ENCODE measurements at places on chromosomes 1 and 21.

- DNase-seq, result no peak
- H3K27ac ChIP-seq, result no peak overlapping the region
- H3K4me3 ChIP-seq, result no peak overlapping the region
- no peaks in the 10 kb centered on the region for H3K27me3 ChIP-seq
Observed at GRCh38 chr1:36133484-36133883, 8.5 kb upstream of the COL8A2 start.

DNA sequence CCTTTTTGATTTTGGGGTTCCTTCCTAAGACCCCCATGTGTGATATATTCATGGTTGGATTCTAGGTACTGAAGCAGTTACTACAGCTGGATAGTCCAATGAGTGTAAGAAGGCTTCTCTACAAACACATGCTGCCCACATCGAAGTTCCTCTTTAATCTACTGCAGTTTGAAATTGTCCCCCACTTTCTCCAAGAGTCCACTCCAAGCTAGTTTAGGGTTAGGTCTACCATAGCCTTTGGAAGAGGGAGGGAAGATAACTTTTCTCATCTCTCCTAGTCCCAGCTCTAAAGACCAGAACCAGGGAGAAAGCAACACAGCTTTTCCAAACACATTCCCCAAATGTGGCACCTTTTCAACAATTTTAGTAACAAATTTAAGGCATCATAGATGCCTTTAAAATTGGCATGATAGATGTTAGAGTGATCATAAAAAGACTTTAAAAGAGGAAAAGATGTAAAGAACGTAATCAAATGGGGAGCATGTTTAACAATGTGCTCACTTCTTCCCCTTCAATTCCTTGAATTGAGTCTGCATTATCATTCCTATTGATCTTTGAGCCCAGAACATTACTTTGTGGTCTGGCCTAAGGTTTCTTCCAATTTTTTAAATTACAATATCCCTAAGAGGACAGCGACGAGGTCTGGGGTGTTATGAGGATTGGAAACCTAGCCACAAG is 1.0 kb upstream of the EXO1 start:
- H3K36me3 ChIP-seq, result peaks cover 7% of the 10 kb centered on the region
- H3K27me3 ChIP-seq, result peaks cover 9% of the 10 kb centered on the region
- H3K4me3 ChIP-seq, result peak overlapping the region; percentile 98
- DNase-seq, result no peak
- peak overlapping the region; percentile 98 for H3K27ac ChIP-seq

- peaks cover 34% of the 10 kb centered on the region for H3K4me1 ChIP-seq
- no peak overlapping the region for H3K27ac ChIP-seq
- H3K27me3 ChIP-seq, result no peaks in the 10 kb centered on the region
- H3K4me3 ChIP-seq, result no peak overlapping the region
- DNase-seq, result peak; percentile 47
- peaks cover 8% of the 10 kb centered on the region for H3K36me3 ChIP-seq
Observed at GRCh38 chr1:86914998-86915736, 732 bp downstream of the HS2ST1 start.

- no peak overlapping the region for H3K27ac ChIP-seq
- no peaks in the 10 kb centered on the region for H3K27me3 ChIP-seq
- no peaks in the 10 kb centered on the region for H3K36me3 ChIP-seq
Observed at GRCh38 chr21:15022608-15023261, 42.1 kb downstream of the NRIP1 start.

DNA sequence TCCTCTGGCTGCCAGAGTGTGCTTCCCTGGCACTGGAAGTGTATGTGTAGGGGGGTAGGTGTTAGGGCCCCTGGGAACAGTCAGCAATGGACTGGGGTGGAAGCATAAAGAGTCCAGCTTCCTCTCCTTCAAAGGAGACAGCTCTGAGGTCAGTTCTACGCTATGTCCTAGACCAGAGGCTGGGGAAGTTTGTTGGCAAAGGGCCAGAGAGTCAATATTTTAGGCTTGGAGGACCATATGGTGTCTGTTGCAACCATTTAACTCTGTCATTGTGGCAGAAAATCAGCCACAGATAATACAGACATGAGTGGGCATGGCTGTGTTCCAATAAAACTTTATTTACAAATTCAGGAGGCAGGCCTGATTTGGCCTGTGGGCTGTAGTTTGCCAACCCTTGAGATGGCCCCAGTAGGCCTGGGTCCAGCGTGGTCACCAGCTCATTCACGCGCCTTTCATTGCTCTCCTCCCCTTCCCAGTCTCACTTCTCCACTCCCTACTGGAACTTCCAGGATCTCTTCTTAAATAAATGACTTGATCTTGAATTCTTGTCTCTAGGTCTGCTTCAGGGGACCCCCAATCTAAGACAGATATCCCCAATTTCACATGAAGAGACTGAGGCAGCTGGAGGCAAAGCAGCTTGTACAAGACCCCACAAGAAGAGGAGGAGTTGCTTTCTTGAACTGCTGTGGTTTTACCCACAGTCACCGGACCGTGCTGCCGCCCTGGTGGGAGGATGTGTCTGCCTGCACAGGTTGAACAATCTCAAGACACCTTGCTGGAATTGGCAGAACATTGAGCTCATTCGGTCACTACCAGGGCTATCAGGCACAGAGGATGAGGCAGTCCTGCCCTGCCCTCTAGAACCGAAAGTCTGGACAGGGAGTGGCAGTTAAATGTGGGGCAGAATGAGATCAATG is 162.4 kb upstream of the POU3F1 start:
- no peak overlapping the region for H3K4me3 ChIP-seq
- H3K36me3 ChIP-seq, result no peaks in the 10 kb centered on the region
- no peak overlapping the region for H3K27ac ChIP-seq
- peaks cover 6% of the 10 kb centered on the region for H3K4me1 ChIP-seq

DNA sequence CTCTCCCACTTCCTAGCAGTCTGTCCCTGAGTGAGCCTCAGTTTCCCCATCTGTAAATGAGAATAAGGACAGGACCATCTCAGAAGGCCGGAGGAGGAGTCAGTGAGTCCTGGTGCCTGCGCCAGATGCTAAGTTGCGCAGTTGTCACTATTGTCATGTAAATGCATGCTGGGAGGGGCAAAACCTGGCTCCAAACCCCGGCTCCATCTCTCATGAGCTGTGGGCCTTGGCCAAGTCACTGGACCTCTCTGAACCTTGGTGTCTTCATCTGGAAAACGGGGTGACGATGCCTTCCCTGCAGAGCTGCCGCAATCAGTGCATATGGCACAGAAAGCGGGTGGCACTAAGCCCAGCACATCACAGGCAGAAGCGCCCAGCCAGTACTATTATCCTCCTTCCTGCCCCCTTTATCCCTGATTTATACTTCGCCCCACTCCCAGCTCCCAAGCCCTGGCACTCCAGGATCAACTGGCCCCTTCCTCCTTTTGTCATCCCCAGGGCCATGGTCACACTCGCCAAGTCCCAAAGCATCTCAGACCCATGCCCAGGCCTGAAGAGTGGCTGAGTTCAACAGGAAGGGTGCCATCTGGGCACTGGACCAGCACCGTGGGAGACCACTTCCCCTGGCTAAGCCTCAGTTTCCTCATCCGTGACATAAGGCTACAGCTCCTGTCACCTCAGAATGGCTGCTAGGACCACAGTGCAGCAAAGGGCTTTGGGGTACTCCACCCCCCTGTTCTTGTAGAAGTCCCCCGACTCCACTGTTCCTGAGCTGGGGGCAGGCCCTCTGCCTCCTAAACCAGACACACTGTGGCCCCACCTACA is 4.3 kb upstream of the PLEKHG5 start:
- H3K36me3 ChIP-seq, result peaks cover 2% of the 10 kb centered on the region
- DNase-seq, result no peak
- peaks cover 48% of the 10 kb centered on the region for H3K27me3 ChIP-seq

DNA sequence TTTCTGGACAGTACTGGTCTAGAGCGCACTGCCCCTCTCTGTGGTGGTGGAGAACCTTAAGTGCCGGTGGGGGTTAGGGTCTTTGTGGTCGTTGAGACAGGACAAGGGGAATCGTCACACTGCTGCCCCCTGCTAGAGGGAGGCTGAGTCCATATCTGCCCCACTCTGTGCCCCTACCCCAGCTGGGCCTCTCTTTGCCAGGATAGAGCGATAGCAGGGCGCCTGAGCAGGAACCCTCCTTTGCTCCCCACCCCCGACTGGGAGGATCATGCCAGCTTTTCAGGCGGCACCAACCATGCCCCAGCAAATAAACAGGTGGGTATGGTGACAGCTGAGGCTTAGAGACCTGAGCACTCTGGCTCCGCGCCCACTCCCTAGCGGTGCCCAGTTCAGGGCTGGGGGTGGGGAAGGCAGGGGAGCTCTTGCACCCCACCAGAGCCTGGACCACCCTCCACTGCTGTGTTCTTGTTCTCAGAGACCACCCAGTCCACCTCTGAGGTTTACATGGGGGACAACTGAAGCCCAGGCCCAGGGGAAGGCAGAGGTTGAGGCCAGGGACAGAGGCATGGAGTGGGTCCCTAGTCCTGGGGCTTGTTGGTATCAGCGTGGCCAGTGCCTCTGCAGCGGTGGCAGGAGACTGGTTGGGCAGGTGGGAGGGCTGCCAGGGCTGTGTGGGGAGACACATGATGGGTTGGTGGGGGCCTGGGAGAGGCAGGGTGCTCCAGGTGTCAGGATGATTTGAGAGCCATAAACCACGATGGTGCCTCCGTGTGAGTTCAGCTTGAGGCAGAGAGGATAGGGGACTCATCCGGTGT is 1.6 kb downstream of the PADI2 start:
- H3K4me3 ChIP-seq, result peak overlapping the region; percentile 41
- peaks cover 99% of the 10 kb centered on the region for H3K27me3 ChIP-seq
- H3K4me1 ChIP-seq, result peaks cover 8% of the 10 kb centered on the region
- DNase-seq, result no peak

DNA sequence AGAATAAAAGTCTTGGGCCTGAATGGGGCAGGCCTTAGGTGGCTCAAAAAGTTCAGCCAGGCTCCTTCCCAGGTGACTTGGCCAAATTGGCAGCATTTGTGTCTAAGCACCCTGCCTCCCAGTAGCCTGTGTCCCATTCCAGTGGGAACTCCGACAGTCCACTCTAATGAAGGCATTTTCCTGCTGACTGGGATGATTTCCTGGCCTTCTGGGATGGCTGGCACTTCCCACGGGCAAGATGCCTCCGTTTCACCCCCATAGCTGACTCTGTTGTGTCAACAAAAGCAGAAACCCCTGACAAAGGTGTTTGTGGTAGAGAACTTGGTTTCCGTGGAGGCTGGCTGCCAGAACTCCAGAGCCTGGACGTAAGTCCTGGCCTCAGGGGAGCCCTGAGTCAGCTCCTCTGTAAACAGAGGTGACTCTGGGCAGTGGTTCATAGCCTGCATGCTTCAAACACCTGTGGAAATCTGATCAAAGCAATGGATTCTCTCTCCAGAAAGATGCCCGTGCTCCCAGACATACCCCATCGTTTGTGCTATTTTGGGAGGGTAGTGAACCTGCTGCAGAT is 36.6 kb downstream of the WNT3A start:
- peaks cover 15% of the 10 kb centered on the region for H3K27me3 ChIP-seq
- no peak overlapping the region for H3K27ac ChIP-seq
- H3K36me3 ChIP-seq, result no peaks in the 10 kb centered on the region
- no peak for DNase-seq

DNA sequence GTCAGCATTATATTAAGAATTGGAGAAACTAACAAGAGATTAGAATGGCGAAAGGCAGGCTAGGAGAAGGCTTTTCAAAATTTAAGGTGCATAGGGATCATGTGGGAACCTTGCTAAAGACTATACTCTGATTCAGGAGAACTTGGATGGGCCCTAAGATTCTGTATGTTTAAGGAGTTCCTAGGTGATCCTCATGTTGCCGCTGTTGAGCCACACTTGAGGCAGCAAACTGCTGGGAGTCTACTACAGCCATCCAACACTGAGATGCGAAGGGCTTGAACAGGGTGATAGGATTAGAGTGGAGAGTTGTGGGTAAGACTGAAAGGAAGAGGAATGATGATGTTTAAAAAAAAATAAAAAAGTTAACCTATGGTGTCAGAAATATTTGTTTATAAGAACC is 1013.2 kb downstream of the MRPL39 start:
- H3K27ac ChIP-seq, result no peak overlapping the region
- H3K27me3 ChIP-seq, result no peaks in the 10 kb centered on the region
- no peaks in the 10 kb centered on the region for H3K4me1 ChIP-seq

GRCh38 chr1:229952670-229953520 is 114.1 kb upstream of the GALNT2 start:
- peaks cover 4% of the 10 kb centered on the region for H3K4me1 ChIP-seq
- H3K27ac ChIP-seq, result no peak overlapping the region
- H3K4me3 ChIP-seq, result no peak overlapping the region
- H3K36me3 ChIP-seq, result no peaks in the 10 kb centered on the region

- no peak for DNase-seq
- H3K4me3 ChIP-seq, result no peak overlapping the region
- peaks cover 2% of the 10 kb centered on the region for H3K36me3 ChIP-seq
- peaks cover 1% of the 10 kb centered on the region for H3K4me1 ChIP-seq
- peaks cover 44% of the 10 kb centered on the region for H3K27me3 ChIP-seq
Observed at GRCh38 chr1:221444346-221444745, 297.5 kb downstream of the DUSP10 start.

GRCh38 chr21:42075686-42076471 is 4.8 kb downstream of the UMODL1 start:
- H3K27me3 ChIP-seq, result peaks cover 26% of the 10 kb centered on the region
- H3K4me3 ChIP-seq, result no peak overlapping the region
- no peak for DNase-seq
- H3K4me1 ChIP-seq, result peaks cover 11% of the 10 kb centered on the region
- no peak overlapping the region for H3K27ac ChIP-seq

DNA sequence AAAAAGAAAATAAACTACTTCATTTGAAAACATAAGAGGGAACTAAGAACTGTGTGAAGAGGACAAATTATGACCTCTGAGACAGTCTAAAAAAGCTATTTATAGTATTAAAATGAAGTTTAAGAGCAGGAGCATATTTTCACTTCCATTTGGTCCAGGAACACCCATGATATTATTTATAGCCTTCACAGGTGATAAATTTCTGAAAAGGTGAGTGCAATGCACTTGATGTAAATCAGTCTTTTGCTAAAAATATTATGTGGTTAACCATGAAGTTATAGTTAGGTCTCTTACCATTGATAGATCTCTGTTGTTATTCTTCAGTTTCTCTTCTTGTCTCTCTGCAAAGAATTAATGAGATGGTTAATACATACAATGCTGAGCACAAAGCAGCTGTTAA is 14.7 kb downstream of the TMCO1 start:
- no peak overlapping the region for H3K4me3 ChIP-seq
- peaks cover 19% of the 10 kb centered on the region for H3K4me1 ChIP-seq
- peaks cover 87% of the 10 kb centered on the region for H3K36me3 ChIP-seq
- H3K27me3 ChIP-seq, result no peaks in the 10 kb centered on the region
- no peak overlapping the region for H3K27ac ChIP-seq
- no peak for DNase-seq

DNA sequence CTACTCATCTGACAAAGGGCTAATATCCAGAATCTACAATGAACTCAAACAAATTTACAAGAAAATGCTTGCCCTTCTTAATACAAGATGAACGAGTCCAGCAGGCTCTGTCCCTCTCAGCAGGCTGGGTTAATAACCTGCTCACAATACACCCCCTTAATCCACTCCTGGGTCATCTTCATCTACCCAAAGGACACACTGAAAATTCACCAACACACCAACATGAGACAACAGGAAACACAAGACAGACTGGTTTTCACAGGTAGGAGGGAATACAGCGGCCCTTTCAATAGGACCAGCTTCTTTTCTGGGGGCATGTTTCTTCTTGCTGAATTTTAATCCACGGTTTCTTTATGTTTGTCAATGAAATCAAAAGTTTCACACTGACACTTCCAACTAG is 44.6 kb downstream of the SUSD4 start:
- H3K4me1 ChIP-seq, result peaks cover 4% of the 10 kb centered on the region
- DNase-seq, result no peak
- no peak overlapping the region for H3K4me3 ChIP-seq
- no peak overlapping the region for H3K27ac ChIP-seq
- peaks cover 33% of the 10 kb centered on the region for H3K27me3 ChIP-seq

GRCh38 chr21:33237486-33237885 is 7.7 kb downstream of the IFNAR2 start:
- no peak for DNase-seq
- H3K27me3 ChIP-seq, result no peaks in the 10 kb centered on the region
- H3K36me3 ChIP-seq, result peaks cover 20% of the 10 kb centered on the region

GRCh38 chr1:46490406-46490655 is 695 bp downstream of the DMBX1 start:
- peaks cover 14% of the 10 kb centered on the region for H3K4me1 ChIP-seq
- H3K36me3 ChIP-seq, result peaks cover 5% of the 10 kb centered on the region
- no peak overlapping the region for H3K27ac ChIP-seq
- DNase-seq, result no peak
